ENCODE measurements at places on chromosomes 13 and 19.

GRCh38 chr13:33717775-33718174, 100.2 kb upstream of the RFC3 start:
- no peak for DNase-seq

- no peak for DNase-seq
Observed at GRCh38 chr19:50721441-50722137, 1.6 kb upstream of the CLEC11A start.

DNA sequence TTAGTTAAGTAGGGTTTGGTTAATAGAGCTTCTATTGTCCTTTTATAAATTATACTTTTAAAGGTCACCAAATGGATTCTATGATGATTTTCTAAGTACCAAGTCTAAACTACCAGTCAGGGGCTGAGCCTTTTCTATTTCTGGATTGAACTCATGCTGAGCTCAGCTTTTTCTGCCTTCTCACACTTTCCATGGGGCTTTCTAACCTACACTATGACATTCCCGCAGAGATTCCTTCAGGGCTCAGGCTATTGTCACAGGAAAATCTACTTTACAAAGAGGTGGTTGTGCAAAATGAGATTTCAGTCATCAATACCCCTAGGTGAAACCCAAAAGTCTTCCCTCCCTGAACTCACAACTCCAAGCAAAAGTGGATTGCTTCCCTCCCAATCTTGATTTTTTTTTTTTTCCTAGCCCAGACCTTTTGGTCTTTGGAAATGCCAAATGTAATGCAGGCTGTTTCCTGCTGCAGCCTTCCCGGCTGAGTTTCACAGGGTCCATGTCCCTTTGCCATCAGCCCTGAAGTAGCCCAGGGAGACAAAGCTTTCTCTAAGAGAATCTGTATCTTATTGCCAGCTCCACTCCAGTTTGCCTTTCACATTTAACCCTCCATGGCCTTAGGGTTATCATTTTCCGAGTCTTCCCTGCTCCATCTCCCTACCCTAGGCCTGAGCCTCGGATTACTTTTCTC, 13.6 kb downstream of the C13orf42 start:
- no peak for DNase-seq

GRCh38 chr13:97786510-97786909, 167.0 kb upstream of the IPO5 start:
- no peak for DNase-seq

DNA sequence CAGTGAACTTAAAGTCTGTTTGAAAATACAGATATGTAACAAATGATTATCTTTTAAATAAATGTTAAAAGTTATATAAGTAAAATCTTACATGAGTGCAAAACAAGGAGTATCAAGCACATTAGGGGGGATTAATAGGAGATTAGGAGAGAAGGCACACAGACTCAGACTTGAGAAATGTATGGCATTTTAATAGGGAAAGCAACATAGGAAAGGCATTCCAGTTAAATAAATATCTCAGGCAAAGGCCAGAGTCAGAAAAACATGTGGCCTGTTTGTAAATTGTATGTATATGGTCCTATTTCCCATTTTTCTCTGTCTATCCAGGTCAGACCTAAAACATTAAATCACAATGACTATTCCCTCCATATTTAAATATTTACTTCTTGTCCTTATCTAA, 462.7 kb downstream of the GPC6 start:
- no peak for DNase-seq

- peak; percentile 74 for DNase-seq
Observed at GRCh38 chr13:25973576-25973975, 78.2 kb downstream of the SHISA2 start.

GRCh38 chr19:1183543-1184172, 9.6 kb upstream of the SBNO2 start:
- no peak for DNase-seq

DNA sequence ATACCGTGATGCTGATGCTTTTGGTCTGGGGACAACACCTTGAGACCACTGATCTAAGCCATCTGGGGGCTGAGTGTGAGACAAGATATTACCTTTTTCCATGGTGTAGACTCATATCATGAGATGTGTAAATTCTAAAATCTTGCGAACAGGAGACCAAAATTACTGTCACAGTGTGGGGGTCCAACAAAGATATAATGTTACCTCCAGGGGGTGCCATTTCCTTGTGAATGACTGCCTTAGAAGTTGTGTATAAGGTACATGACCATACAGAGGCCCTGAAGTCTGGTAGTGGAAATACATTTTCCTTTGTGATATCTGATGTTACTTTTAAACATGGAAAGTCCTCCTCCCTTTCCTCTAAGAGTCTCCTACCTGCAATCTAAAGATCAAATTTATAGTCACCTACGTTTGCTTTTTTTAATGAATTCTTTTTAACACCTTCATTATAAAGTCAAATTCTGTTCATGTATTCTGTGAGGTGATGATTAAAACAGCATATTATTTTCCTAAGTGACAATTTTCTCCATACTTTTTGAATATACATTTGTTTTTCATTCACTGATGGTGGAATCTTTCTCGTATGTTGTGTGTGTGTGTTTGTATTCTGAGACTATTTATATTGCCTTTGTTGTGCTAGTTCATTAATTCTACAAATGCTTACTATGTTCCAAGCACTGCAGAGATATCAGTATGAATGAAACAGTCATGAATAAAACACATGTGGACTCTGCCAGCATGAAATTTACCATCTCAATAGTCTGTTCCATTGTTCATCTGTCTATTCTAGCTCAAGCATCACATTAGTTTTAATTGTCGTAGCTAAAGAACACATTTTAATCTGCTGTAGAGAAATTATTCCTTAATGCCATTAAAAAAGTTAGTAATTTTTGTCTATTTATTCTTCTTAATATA, 113.7 kb downstream of the RFC3 start:
- DNase-seq, result no peak

DNA sequence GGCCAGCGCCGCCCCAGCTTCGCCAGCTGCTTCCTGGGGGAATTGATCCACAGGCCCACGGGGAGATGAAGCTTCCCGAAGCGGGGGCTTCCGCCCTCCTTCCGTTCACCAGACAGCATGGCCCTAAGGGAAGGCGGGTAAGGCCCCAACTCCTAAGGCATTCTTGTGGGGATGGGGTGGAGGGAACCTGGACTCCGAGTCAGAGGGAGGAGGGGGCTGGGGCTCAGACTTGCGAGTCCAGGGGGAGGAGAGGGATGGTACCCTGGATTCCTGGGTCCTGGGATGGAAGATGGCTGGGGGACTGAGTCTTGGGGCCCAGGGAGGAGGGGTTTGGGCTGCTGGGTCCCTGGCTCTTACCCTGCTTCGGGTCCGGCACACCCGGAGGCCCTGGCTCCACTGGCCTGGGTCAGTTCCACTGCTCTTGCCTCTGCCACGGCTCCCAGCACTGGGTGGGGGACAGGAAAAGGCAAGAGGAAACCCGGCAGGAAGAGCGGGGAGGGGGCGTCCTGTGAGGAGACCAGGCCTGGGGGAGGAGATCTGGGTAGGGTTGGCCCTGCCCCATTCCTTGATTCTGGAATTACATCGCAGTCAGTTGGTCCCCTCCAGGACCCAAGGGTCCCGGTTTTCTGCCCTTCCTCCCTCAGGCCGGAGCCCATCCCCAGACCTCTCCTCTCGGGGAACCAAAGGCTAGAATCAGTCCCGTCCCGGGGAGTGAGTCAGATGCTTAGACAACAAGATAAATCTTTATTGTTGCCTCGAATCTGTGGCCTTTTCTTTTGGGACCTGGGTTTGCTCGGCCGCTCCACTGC, at the start of gene RASIP1:
TSS of gene RASIP1 (minus strand) at position 447 of the 809 bp plus-strand sequence. CDS start at position 119, 328 bp downstream.
- no peak for DNase-seq

- DNase-seq, result no peak
Observed at GRCh38 chr13:22536851-22537250, 643.9 kb upstream of the SGCG start.

DNA sequence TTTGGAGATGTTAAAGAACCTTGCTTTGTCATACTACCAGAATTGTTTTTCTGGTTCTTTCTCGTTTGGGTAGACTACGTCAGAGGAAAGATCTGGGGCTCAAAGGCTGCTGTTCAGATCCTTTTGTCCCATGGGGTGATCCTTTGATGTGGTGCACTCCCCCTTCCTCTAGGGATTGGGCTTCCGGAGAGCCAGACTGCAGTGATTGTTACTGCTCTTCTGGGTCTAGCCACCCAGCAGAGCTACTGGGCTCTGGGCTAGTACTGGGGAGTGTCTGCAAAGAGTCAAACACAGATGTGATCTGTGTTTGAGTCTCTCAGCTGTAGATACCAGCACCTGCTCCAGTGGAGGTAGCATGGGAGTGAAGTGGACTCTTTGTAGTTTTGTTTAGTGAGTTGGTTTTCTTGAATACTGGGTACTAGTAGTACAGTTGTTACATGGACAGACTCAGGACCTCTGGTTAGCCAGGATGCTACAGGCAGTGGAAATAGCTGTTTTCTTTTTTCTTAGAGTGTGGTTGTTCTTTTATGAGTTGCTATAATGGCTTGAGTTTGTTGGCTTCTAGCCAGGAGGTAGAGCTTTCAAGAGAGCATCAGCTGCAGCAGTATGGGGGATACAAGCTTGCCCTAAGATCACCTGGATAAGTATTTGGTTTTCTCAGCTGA, 34.4 kb downstream of the DNAJC15 start:
- DNase-seq, result no peak

DNA sequence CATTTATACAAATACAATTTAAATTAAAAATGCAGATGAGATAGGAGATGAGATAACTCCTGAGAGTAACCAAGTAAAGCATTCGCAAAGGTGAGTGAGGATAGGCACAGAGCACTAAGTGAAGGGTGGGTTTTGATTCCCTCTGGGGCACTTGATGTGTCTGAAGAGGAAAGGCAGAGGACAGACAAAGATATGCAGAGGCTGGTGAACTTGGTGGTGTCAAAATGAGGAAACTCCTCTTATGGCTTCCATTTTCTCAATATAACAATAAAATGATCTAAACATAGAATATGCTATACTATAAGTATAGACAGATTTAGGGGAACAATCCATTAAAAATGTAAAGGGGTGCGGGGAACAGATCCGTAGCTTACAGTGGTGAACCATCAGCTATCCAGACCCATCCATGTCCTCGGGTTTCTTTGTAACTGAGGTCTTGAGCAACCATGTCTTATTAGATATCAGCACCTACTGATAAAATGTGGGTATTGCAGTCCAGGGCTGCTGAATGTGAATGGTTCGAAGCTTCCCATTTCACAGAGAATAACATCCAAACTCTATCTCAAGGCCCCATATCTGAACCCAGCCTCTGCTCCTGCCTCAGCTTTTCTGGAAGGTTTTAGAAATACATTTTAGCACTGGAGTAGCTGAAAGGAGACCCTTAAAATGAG, 73.9 kb upstream of the SLC10A2 start:
- DNase-seq, result no peak

GRCh38 chr19:31074199-31075125, 274.8 kb downstream of the TSHZ3 start:
- DNase-seq, result no peak

DNA sequence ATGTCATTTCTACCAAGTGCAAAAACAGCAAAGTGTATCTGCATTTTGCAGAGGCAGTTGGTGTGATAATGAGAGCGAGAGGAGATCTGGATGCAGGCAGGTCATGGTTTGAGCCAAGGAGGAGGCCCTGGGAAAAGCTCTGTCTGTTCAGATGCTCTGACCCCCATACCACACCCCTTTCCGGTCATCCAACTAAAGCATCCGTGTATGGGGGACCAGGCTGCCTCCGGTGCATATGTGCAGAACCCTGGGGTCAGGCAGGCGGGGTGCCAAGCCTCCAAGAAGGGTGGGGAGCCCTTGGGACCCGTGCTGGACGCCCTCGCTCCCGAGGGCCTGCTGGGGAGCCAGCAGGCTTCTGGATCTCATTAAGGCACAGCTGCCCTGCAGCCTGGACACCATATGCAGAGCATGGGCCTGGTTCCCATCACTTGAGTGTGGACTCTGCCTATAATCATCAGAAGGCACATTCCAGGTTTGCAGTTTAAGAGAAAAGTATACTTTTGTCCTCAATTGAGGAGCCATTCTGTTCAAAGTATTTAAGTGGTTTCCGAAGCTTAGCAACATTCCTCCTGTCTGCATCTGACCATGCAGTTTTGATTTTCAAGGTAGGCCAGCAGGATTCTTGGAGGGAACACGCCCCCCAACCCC, 56.1 kb downstream of the ALOX5AP start:
- no peak for DNase-seq

GRCh38 chr13:82976499-82976898, 905.8 kb downstream of the SLITRK1 start:
- DNase-seq, result no peak

DNA sequence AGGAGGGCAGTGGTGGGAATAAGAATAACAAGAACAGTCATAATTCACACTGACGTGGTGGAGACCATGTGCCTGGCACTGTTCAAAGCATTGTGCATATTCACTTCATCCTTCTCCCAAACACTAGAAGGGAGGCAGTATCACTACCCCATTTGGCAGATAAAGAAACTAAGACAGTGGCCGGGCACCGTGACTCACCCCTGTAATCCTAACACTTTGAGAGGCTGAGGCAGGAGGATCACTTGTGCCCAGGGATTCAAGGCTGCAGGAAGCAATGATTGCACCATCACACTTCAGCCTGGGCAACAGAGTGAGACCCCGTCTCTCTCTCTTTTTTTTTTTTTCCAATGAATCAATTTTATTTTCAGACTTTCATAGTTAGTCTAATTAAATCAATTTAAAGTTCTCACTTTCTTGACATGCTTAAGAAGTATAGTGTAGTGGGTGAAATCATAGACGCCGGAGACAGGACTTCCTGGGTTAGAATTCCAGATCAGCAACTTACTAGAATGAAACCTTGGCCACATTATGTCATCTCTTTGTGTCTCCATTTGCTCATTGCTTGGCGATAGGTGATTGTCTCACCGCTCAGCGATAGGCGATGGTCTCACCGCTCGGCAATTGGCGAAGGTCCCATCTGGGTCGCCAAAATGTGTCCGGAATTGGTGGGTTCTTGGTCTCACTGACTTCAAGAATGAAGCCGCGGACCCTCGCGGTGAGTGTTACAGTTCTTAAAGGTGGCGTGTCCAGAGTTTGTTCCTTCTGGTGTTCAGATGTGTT, 5.3 kb upstream of the ATG4D start:
- no peak for DNase-seq

DNA sequence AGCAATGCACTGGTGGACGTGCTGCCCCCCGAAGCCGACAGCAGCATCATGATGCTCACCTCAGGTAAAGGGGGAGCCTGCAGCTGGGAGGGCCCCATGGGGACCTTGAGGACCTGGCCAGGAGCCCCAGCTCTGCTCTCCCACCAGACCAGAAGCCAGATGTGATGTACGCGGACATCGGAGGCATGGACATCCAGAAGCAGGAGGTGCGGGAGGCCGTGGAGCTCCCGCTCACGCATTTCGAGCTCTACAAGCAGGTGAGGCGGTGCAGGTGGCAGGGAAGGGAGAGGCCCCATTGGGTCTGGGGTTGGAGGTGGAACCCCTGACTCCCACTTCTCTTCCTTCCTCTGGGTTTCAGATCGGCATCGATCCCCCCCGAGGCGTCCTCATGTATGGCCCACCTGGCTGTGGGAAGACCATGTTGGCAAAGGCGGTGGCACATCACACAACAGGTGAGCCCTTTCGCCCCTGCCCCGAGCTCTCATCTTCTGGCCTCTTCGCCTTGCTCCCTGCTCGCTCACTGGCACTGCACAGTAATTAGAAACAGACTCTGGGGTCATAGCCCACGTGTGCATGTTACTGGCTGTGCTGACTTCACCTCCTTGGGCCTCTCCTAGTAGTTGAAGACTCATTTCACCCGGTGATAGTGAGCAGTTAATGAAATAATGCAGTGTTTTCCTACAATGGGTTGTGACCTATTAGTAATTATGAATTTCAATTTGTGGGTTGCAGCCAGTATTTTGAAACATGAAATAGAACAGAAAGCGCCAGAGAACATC, 3.6 kb downstream of the PSMC4 start:
- DNase-seq, result no peak
